ENCODE measurements at places on chromosomes 3 and 15.

DNA sequence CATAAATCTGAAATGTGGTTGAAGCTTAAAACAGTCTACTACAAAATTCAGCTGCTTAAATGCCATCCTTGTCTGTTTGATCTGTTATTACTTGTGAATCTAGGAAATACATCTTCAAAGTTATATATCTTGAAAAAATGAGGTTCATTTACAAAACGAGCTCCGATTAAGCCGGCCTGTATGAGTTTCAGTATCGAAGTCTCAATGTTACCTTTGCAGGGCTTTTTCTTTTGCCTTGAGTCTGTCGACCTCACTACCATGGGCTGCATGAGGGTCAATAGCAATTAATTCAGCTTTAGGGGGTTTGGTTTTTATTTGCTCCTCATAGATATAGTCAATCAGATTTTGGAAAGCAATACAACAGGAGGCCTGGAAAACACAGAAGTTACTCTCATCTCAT lies 23.2 kb downstream of the ERICH6 start:
- DNase-seq, result no peak
- H3K4me3 ChIP-seq, result no peak overlapping the region
- H3K4me1 ChIP-seq, result no peaks in the 10 kb centered on the region
- no peaks in the 10 kb centered on the region for H3K27me3 ChIP-seq
- H3K27ac ChIP-seq, result no peak overlapping the region
- no peaks in the 10 kb centered on the region for H3K36me3 ChIP-seq

DNA sequence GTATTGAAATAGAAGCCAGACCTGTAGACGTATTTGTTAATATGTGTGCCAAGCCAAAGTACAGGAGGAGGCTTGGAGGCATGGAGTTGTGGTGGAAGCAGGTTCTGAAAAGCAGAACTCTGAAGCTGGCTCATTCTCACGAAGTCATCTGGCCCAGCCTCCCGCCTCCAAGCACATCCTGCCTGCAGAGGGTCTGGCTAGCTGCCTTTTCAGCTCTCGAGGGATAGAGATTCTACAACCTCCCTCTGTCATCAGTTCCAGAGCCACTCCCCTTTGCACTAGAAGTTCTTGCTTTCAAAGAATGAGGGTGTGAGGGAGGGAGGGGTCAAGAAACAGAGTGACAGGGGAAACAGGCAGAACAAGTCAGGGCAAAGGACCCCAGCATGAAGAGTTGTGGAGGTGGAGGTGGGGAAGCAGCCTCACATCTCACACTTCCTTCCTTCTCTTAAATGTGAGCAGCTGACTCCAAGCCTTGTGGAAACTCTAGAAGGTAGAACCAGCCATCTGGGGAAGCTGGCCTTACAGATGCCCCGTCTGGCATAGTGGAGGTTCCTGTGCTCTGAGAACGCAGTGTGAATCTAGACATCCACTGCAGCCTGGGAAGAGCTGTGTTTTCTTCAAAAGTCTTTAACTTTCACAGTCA lies 95.3 kb downstream of the SLC49A4 start:
- DNase-seq, result no peak
- peaks cover 13% of the 10 kb centered on the region for H3K4me1 ChIP-seq
- H3K27ac ChIP-seq, result no peak overlapping the region
- no peak overlapping the region for H3K4me3 ChIP-seq

- H3K4me3 ChIP-seq, result no peak overlapping the region
- DNase-seq, result no peak
- no peak overlapping the region for H3K27ac ChIP-seq
Measured at GRCh38 chr3:194184265-194184751, 48.4 kb downstream of the HES1 start.

GRCh38 chr3:43418601-43419272 lies 132.4 kb downstream of the SNRK start:
- no peaks in the 10 kb centered on the region for H3K27me3 ChIP-seq
- H3K27ac ChIP-seq, result peak overlapping the region; percentile 11
- H3K36me3 ChIP-seq, result no peaks in the 10 kb centered on the region
- DNase-seq, result no peak

DNA sequence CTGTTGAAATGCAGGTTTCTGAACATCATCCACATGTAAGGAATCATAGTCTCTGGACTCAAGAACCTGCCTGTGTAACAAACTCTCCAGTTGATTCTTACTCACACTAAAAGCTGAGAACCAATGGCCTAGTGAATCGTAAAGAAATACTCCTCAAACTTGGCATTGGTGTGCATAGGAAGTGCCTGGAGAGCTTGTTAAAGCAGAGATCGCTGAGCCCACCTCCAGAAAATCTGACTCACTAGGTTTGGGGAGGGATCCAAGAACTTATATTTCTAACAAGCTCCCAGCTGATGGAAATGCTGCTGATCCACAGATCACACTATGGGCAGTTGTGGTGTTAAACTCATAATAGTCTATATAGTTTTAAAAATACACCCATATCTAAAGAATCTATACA lies 55.8 kb upstream of the LMCD1 start:
- DNase-seq, result no peak
- peaks cover 7% of the 10 kb centered on the region for H3K4me1 ChIP-seq
- no peaks in the 10 kb centered on the region for H3K27me3 ChIP-seq
- H3K27ac ChIP-seq, result no peak overlapping the region
- H3K36me3 ChIP-seq, result no peaks in the 10 kb centered on the region

DNA sequence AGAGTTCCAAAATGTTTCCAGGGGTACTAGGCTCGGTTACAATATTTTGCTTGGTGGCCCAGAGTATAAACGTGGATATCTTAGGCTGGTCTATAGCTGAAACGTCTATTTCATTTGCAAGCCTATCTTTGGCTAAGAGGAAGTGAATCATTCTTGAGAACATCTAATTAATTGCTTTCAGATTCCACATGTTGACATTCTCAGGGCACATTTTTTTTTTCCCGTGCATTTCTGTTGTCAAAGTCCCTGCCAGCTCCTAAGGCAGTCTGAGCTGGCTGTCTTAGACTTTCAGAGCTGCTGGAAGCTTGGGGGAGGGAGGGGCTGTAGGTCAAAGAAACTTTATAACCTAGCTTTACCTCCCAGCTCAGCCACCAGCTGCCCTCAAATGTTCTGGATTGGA lies 23.2 kb upstream of the LAMP3 start:
- no peak overlapping the region for H3K4me3 ChIP-seq
- no peaks in the 10 kb centered on the region for H3K27me3 ChIP-seq
- no peak overlapping the region for H3K27ac ChIP-seq
- H3K36me3 ChIP-seq, result no peaks in the 10 kb centered on the region

- no peaks in the 10 kb centered on the region for H3K36me3 ChIP-seq
- DNase-seq, result no peak
- H3K27ac ChIP-seq, result no peak overlapping the region
Measured at GRCh38 chr3:54531741-54532140, 396.1 kb downstream of the LRTM1 start.

GRCh38 chr3:140763532-140763931 lies 85.7 kb downstream of the TRIM42 start:
- no peaks in the 10 kb centered on the region for H3K36me3 ChIP-seq
- H3K4me3 ChIP-seq, result no peak overlapping the region
- H3K27me3 ChIP-seq, result no peaks in the 10 kb centered on the region
- no peaks in the 10 kb centered on the region for H3K4me1 ChIP-seq

DNA sequence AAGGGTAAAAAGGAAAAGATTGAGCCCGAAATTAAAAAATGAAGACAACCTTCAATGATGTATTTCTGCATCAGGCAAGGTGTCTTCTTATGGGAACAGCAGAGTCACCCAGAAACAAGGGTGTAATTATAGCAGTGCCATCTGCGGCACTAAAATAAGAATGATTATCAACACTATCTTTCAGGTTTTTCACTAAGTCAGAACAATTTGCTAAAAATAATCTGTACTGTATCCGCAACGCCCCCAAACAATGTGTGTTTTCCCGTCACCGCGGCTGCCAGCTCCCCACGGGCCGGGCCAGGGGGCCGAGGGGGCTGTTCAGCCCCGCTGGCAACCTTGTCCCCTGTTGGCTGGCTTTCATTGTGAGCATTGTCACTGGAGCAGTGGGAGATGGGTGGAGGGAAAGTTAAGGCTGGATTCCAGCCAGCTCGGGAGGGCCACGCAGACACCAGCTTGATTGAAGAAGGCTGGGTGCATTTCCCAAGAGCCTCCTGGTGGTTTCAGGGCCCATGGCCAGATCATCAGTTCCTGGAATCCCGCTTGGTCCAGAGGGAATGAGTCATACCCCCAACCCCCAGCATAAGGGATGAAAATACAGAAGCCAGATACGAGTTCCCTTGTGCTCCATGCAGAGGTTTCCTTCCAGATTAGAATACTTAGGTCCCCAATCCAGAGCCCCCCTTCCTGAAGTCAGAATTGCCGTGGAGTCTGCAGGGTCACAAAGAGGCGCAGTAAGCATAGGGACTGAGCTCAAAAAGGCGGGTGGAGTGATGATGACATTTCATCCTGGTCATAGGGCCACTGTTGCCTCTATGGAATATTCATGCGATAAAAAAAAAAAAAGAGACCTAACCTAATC lies 90.2 kb upstream of the KLF13 start:
- no peak for DNase-seq
- H3K27me3 ChIP-seq, result no peaks in the 10 kb centered on the region
- peak overlapping the region; percentile 28 for H3K27ac ChIP-seq
- peaks cover 5% of the 10 kb centered on the region for H3K4me1 ChIP-seq
- H3K36me3 ChIP-seq, result no peaks in the 10 kb centered on the region

- no peaks in the 10 kb centered on the region for H3K36me3 ChIP-seq
- no peak overlapping the region for H3K4me3 ChIP-seq
- no peak overlapping the region for H3K27ac ChIP-seq
- no peaks in the 10 kb centered on the region for H3K4me1 ChIP-seq
- no peaks in the 10 kb centered on the region for H3K27me3 ChIP-seq
- DNase-seq, result no peak
Measured at GRCh38 chr3:139185527-139185926, 140.8 kb upstream of the PRR23C start.

- DNase-seq, result no peak
- H3K36me3 ChIP-seq, result no peaks in the 10 kb centered on the region
- H3K4me1 ChIP-seq, result no peaks in the 10 kb centered on the region
- H3K27me3 ChIP-seq, result no peaks in the 10 kb centered on the region
Measured at GRCh38 chr3:123750659-123751420, 133.3 kb downstream of the MYLK start.

GRCh38 chr3:183895296-183895695 lies 10.6 kb upstream of the PARL start:
- H3K4me3 ChIP-seq, result no peak overlapping the region
- peaks cover 20% of the 10 kb centered on the region for H3K27me3 ChIP-seq
- DNase-seq, result no peak
- H3K36me3 ChIP-seq, result no peaks in the 10 kb centered on the region

- H3K36me3 ChIP-seq, result no peaks in the 10 kb centered on the region
- no peak overlapping the region for H3K4me3 ChIP-seq
- no peaks in the 10 kb centered on the region for H3K27me3 ChIP-seq
- no peak overlapping the region for H3K27ac ChIP-seq
- no peak for DNase-seq
- H3K4me1 ChIP-seq, result no peaks in the 10 kb centered on the region
Measured at GRCh38 chr15:62524848-62525247, 359.8 kb upstream of the C2CD4B start.

- H3K4me3 ChIP-seq, result no peak overlapping the region
- DNase-seq, result no peak
- H3K4me1 ChIP-seq, result no peaks in the 10 kb centered on the region
- no peaks in the 10 kb centered on the region for H3K27me3 ChIP-seq
- no peaks in the 10 kb centered on the region for H3K36me3 ChIP-seq
Measured at GRCh38 chr15:67280217-67280616, 25.6 kb downstream of the IQCH start.

- H3K36me3 ChIP-seq, result no peaks in the 10 kb centered on the region
- DNase-seq, result no peak
- no peaks in the 10 kb centered on the region for H3K4me1 ChIP-seq
- H3K27ac ChIP-seq, result no peak overlapping the region
- no peaks in the 10 kb centered on the region for H3K27me3 ChIP-seq
Measured at GRCh38 chr3:23720885-23721284, 84.9 kb upstream of the UBE2E1 start.

DNA sequence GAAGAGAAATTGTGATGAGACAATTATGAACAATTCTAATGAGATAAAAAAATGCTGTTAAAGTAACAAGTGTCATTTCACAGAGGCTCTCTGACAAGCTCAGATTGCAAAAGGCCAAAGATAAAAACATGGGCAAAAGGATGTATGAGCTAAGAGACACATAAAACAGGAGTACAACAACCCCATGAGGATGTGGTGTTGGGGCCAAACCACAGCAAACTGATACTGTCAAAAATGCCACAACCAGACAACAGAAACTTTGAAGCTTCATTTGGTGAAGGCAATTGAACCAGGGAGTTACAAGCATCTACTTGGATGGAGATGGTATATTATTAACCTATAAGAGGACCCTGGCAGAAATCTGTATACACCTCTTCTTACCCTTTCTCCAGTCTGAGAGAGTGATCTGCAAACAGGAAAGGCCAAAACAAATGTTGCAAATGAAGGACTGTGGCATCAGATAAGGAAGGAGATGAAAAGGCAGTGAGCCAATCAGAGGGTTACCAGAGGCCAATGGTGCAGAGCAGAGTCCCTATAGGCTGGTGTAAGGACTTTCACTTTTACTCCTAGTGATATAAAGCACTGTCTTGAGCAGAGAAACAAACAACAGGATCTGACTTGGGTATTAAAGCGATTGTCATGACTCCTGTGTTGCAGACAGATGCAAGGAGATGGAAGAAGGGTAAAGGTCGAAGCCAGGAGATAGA lies 659.0 kb downstream of the NTRK3 start:
- no peak overlapping the region for H3K27ac ChIP-seq
- no peaks in the 10 kb centered on the region for H3K36me3 ChIP-seq
- H3K4me3 ChIP-seq, result no peak overlapping the region
- no peaks in the 10 kb centered on the region for H3K4me1 ChIP-seq
- DNase-seq, result no peak
- H3K27me3 ChIP-seq, result no peaks in the 10 kb centered on the region

GRCh38 chr3:1015826-1016225 lies 77.0 kb upstream of the CNTN6 start:
- no peaks in the 10 kb centered on the region for H3K36me3 ChIP-seq
- no peak overlapping the region for H3K27ac ChIP-seq
- H3K27me3 ChIP-seq, result no peaks in the 10 kb centered on the region

- no peaks in the 10 kb centered on the region for H3K36me3 ChIP-seq
- no peaks in the 10 kb centered on the region for H3K4me1 ChIP-seq
- H3K27ac ChIP-seq, result no peak overlapping the region
Measured at GRCh38 chr3:16277471-16277870, 12.5 kb downstream of the OXNAD1 start.

- no peak for DNase-seq
- no peaks in the 10 kb centered on the region for H3K36me3 ChIP-seq
- no peaks in the 10 kb centered on the region for H3K27me3 ChIP-seq
Measured at GRCh38 chr3:134463676-134464063, 22.1 kb downstream of the ANAPC13 start.

GRCh38 chr3:144879701-144880100 lies 908.1 kb downstream of the DIPK2A start:
- no peak overlapping the region for H3K4me3 ChIP-seq
- no peaks in the 10 kb centered on the region for H3K36me3 ChIP-seq
- DNase-seq, result no peak
- no peak overlapping the region for H3K27ac ChIP-seq

GRCh38 chr3:189659571-189659970 lies 28.4 kb downstream of the TP63 start:
- no peaks in the 10 kb centered on the region for H3K36me3 ChIP-seq
- H3K27ac ChIP-seq, result no peak overlapping the region
- no peak overlapping the region for H3K4me3 ChIP-seq
- no peaks in the 10 kb centered on the region for H3K4me1 ChIP-seq
- no peak for DNase-seq

GRCh38 chr15:87764461-87765240 lies 491.9 kb downstream of the NTRK3 start:
- DNase-seq, result no peak
- no peaks in the 10 kb centered on the region for H3K36me3 ChIP-seq
- no peaks in the 10 kb centered on the region for H3K4me1 ChIP-seq

- no peaks in the 10 kb centered on the region for H3K4me1 ChIP-seq
- H3K4me3 ChIP-seq, result no peak overlapping the region
- H3K27me3 ChIP-seq, result no peaks in the 10 kb centered on the region
- DNase-seq, result no peak
Measured at GRCh38 chr3:193132241-193132640, 108.8 kb upstream of the PLAAT1 start.
